ENCODE measurements at places on chromosomes 16 and 17. TPM values are rescaled to one million over a fixed set of nuclear protein-coding genes. Genes with fewer than 3 reads are reported as not detected.

- H3K27ac ChIP-seq = no peak overlapping the region
- H3K4me1 ChIP-seq = no peaks in the 10 kb centered on the region
- H3K4me3 ChIP-seq = no peak overlapping the region
- DNase-seq = no peak
- no peaks in the 10 kb centered on the region for H3K27me3 ChIP-seq
Observed at GRCh38 chr16:15613676-15614075, 29.3 kb downstream of the MARF1 start.

Gene TPSD1
- not detected for total RNA-seq

- peaks cover 63% of the 10 kb centered on the region for H3K36me3 ChIP-seq
- H3K27ac ChIP-seq = no peak overlapping the region
- H3K27me3 ChIP-seq = no peaks in the 10 kb centered on the region
- no peak overlapping the region for H3K4me3 ChIP-seq
Observed at GRCh38 chr17:8459831-8460230, 24.1 kb downstream of the NDEL1 start.

- H3K4me3 ChIP-seq = no peak overlapping the region
- peaks cover 3% of the 10 kb centered on the region for H3K4me1 ChIP-seq
- DNase-seq = no peak
- H3K27me3 ChIP-seq = no peaks in the 10 kb centered on the region
Observed at GRCh38 chr17:14448818-14449217, 147.9 kb downstream of the HS3ST3B1 start.

DNA sequence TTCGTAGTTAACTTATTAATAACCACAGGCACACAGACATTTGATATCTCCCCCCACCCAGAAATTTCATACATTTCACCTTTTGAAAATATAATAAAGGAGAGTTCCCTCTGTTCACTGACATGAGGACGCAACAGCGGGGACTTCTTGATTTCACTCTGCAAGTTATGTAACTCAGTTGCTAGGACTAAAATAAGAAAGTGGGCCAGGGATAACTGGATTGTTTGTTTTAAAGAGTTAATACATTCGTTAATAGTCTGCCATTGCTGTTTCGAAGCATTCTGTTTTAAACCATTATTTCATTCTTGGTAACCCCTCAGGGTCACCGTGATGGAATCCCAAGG is 1.2 kb downstream of the RHOT1 start:
- no peaks in the 10 kb centered on the region for H3K4me1 ChIP-seq
- DNase-seq = no peak
- H3K27me3 ChIP-seq = no peaks in the 10 kb centered on the region

Gene KRTAP2-1
- total RNA-seq = not detected

Gene CRISPLD2
- total RNA-seq = 2.1 TPM

- DNase-seq = peak; percentile 87
- no peaks in the 10 kb centered on the region for H3K36me3 ChIP-seq
- peaks cover 67% of the 10 kb centered on the region for H3K27me3 ChIP-seq
- H3K4me1 ChIP-seq = no peaks in the 10 kb centered on the region
- H3K4me3 ChIP-seq = peak overlapping the region; percentile 66
Observed at GRCh38 chr17:79838522-79839274, 542 bp downstream of the CBX4 start.
